Stimulated activated naive B cell treated with anti-CD40 and anti-IgM and Interleukin-4, amounts not matched to agents 10 μg/mL and 1 μg/mL and 100 μg/mL, for 72 hours (primary cell): ENCODE measurements at places on chromosomes 1 and 21.

DNA sequence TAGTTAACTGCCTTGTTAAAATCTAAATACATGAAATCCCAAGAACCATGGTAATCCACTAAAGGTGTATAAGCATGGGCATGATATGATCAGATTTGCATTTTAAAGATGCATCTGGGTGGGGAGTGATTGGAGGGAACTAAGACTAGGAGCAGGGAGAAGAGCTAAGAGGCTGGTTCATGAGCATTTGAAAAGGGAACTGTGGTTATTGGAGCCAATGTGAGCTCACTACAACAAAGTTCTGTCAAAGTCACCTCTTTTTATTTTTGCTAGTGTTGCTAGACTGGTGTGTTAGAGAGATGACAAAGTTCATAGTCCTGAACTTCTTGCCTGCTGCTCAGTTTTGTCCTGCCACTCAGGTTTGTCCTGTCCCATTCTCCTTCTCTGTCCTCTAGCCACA is 67.1 kb upstream of the LRRC8D start:
- DNase-seq, result no peak

- no peak for DNase-seq
Observed at GRCh38 chr1:12305377-12305776, 75.5 kb downstream of the VPS13D start.

DNA sequence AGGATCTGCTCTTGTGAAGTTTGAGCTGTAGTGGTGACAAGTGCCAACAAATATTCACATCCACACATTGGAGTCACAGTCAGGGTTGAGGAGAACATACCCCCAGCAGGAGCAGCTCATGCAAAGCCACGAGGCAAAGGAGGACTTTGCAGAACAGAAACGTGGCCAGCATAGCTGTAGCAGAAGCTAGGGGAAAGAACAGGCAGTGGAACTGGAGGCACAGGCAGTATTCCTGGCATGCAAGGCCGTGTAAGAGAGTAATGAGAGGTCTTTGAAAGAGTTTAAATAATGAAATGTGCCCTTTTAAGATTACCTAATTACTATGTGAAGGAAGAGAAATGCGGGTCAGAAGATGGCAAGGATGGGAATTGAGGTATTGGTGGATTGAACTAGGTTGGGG is 40.9 kb upstream of the IKBKE start:
- no peak for DNase-seq

DNA sequence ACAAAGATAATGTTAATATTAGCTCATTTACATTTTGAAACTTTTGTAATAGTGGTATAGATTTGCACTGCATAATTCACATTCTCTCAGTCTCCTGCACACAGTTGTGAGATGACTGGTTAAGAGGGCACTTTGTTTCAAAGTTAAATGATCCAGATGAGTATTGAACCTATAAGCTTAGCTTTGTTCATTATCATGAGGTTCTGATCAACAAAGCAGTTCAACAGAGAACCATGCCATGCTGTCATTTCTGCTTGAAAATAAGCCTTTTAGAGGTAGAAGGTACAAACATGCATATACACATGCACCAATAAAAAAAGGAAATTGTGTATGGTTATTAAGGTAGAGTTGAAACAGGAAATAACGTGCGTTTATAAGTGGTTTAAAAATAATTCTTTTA is 4.8 kb downstream of the RAP1A start:
- DNase-seq, result no peak

GRCh38 chr1:39675220-39675619 is 3.3 kb upstream of the NT5C1A start:
- no peak for DNase-seq

DNA sequence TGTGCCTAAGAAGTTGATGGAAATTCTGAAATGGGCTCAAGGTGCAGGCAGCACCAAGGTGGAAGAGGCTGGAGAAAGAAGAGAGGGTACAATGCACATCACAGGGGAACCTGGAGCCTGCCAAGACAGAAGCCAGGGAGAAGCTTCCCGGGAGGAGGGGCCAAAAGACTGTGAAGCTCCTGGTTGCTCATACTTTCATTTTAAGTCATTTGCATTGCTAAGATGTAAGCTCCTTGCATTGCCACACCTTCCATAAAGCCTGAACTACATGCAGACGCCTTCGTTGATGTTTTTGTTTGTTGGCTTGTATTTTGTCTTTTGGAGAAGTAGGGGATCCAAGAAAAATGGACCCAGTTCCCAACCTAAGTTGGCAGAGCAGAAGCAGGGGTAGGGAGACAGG is 69.0 kb downstream of the HMGB4 start:
- DNase-seq, result no peak
